ENCODE measurements at places on chromosomes 4 and X.

DNA sequence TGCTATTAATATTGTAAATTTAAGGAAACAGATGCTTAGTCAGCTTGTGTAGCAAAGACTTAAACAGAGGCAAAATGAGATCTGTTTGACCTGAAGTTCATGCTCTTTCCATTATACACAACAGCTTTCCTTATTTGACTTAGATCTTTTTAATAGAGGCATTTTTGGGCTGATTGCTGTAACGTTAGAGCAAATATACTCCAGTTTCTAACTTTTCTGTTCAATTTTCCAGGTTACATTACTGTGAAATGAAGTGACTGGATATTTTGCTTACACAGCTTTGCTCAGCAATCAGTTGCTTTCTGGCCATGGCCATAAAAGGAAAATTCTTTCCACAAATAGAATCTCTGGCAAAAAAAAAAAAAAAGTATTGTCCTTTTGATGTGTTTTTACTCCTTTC lies 146.2 kb downstream of the PCDH7 start:
- DNase-seq, result no peak

DNA sequence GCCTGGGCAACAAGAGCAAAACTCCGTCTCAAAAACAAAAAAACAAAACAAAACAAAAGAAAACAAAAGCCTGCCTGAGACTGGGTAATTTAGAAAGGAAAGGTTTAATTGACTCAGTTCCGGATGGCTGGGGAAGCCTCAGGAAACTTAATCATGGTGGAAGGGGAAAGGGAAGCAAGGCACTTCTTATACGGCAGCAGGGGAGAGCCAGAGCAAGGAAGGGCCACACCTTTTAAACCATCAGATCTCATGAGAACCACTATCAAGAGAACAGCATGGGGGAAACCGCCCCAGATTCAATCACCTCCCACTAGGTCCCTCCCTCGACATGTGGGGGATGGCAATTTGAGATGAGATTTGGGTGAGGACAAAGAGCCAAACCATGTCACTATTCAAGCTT lies 122.2 kb downstream of the UBE2K start:
- no peak for DNase-seq

DNA sequence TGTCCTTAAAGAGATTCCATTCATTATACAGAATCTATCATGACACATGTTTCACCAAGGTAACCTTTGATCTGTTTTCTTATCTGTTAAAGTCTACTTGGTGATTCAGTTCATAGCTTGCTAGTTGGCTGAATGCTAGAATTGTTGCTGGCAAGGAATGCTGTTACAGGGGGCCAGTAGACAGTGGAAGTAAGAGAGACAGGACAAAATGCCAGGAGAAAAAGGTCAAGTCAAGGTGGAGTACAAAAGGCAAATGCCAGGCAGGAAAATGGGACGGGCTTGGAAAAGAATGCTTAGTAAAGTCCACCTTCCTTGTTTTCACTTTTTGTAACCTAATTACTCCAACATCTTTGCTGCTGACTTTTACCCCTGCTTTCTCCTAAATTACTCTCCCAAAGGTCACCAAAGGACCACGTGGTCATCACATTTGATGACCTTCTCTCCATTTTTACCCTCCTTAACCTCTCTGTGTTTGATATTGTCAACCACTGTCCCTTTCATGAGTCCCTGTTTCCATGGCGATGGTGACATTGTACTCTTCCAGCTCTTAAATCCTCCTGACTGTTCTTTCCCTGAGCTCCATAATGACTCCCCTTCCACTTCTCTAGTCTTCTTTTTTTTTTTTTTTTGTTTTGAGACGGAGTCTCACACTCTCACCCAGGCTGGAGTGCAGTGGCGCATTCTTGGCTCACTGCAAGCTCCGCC lies 24.5 kb upstream of the TAPT1 start:
- no peak for DNase-seq

- no peak for DNase-seq
These were observed 376.5 kb upstream of the MAD2L1 start for GRCh38 chr4:120443116-120443515.

- DNase-seq, result no peak
These were observed 300.1 kb upstream of the FTHL17 start for GRCh38 chrX:31371956-31372355.

DNA sequence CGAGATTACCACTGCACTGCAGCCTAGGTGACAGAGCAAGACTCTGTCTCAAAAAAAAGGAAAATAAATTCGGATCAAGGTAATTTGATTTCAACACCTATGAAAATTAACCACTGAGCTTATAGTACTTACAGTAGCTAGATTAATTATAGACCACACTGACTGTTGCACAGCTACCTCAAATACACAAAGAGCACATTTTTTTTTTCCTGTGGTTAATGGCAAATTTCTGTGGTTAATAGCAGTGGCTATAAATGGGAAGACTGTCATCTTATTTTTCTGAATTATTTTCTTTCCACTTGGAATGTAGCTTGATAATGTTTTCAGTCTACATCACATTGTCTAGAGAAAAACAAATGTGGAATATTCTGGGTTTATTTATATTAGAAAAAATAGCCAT lies 1661.6 kb upstream of the PCDH7 start:
- peak; percentile 68 for DNase-seq

- DNase-seq, result no peak
These were observed 103.9 kb upstream of the AFAP1 start for GRCh38 chr4:8043596-8043995.

DNA sequence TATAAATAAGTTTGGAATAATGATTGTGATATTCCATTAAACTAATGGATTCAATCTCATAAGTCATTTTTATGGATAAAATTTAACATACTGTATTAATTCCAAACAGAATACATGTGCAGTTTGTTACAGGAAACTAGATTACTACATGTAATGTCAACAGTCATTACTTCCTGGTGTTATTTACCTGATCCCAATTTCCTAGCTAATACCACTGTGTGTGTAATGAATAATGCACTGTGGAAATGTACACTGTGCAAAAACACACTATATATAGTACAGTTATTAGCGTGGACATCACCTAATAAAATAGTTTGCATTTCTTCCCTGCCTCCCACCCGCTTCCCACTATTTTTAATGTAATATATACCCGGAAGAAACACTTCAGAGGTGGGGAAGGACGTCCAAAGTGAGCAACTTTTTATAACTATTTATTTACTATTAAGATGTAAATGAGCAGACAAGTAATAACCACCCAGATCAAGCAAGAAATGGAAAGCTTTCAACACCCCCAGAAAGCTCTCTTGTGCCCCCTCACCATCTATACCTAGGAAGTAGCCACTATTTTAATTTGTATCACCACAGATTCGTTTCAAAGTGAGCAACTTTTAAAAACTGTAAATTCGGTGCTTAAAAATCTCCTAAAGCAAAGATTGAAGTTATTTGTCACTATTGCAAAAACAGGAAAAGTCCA lies 219.1 kb downstream of the THOC2 start:
- DNase-seq, result no peak

DNA sequence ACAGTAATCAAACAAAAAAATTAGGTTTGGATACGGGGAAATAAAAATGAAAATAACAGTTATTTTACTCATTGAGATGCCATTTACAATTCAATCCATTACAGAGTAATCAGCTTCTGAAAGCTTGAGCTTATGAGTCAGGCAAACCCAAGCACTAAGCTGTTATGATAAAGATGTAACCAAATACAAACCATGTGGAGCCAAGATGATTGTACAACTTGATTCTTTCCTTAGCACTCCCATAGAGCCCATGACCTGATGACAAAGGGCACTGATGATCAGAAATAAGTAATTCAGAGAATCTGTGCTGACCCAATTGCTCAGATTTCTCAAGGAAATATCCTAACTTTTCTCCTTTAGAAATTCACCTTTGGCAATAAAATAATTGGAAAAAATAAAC lies 40.5 kb upstream of the PRKG2 start:
- no peak for DNase-seq

DNA sequence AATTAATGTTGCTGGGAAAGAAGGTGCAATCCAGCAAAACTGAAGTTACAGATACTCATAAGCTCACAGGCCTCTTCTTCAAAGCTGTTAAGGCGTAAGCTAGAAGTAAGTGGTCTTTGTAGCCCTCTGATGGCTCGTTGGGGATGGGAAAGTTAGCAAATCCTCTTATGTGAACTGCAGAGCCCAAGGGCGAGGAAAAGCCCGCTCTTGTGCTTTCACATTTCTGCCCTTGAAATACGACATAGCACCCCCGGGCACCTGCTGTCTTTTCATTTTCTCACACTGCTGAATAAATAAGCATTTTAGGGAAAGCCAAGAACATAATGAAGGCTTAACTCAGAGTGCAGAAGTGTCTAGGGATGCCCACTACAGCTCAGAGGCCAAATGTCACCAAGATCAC lies 73.1 kb upstream of the SORBS2 start:
- DNase-seq, result no peak

GRCh38 chrX:154761977-154762536 lies 607 bp upstream of the DKC1 start:
- DNase-seq, result no peak

- no peak for DNase-seq
These were observed 262.7 kb downstream of the PTTG2 start for GRCh38 chr4:38222892-38223291.

DNA sequence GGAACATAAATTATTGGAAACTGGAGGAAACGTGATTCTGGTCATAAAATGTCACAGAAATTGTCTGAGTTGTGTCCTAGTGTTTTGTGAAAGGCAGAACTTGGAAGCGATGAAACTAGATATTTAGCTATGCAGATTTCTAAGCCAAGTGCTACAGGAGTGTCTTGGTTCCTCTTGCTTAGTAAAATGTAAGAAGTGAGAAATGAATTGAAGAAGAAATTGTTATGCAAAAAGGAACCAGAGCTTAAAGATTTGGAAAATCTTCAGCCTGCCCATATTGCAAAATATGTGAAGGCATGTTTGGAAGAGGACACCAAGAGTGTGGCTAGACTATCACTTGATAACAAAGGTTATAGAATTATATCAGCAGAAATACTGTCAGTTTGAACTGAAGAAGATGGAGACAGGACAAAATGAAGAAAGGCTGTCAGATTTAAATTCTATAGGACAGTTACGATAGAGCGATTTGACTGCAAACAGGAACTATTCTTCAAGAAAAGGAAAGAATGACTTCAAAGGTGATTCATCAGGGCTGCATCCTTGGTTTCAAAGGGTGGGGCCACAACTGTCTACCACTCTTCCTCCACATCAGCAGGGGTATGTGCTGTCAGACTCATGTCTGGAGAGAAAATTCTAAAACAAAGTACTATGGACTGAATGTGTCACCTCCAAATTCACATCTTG lies 9.4 kb upstream of the CDS1 start:
- DNase-seq, result no peak

DNA sequence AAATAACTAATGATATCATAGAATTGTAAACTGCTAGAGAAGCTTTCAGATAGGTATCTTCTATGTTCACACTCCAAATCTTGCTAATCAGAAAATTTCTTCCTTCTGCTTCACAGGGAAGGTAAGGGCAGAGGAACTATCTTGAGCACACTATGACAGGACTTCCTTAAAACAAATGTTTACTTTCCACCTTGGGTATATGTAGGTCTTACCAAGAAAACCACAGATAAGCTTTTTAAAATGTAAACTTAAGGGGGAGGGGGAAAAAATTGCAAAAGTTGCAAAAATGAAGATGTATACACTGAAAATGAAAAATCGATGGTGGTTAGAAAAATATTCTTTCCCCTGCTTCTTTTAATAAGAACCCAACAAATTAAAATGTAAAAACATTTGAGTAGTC lies 30.9 kb downstream of the YTHDC1 start:
- no peak for DNase-seq

DNA sequence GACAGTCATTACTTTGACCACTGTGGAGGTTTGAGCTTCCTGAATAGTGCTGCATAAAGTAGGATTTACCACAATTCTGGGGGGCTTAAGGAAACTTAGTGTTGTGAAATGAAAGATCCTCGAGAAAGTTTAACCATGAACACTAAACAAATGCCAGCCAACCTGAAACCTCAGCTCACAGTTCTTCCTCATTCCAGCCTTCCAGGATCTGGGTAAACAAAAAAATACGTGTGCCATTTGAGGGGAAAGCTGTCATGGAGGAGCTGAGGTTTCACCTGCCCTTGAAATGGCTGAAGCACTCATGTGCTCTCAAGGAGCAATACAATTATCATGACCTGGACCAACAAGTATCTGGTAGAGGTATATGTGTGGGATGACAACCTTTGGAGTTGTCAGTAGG lies 142.7 kb downstream of the NPNT start:
- no peak for DNase-seq

DNA sequence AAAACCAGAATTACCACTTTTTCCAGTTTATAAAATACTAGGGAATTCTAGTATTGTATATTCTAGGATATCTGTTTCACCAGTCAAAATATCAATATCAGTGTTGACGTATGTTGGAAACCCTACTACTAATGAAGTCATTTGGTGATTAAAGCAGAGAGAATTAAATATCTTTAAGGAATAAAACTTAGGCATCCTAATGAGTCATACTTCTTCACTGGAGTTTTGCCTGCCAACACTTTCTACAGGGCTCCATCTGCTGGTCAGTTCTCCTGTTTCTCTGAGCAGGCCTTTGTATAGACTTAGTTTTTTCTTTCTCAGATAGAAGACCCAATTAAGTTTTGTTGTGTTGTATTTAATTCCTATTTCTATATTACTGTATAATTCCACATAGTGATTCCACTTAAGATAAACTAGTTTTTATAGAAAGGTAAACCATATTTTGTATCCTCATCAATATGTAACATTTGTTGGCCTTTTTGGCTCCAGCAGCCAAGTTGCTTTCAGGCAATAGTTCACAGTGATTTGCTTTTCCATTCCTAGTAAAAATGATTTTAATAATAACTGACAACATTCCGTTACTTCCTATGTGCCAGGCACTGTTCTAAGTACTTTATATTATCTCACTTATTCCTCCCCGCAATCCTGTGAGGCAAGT lies 3.5 kb downstream of the AP1AR start:
- peak; percentile 69 for DNase-seq

- no peak for DNase-seq
These were observed 52.5 kb upstream of the TADA2B start for GRCh38 chr4:6990661-6991060.

- peak; percentile 26 for DNase-seq
These were observed 1.6 kb downstream of the OTUD4 start for GRCh38 chr4:145178740-145179280.

- DNase-seq, result no peak
These were observed 30.2 kb upstream of the GRIA3 start for GRCh38 chrX:123153846-123154335.

- no peak for DNase-seq
These were observed 40.5 kb downstream of the FABP2 start for GRCh38 chr4:119281393-119281792.

- no peak for DNase-seq
These were observed 66.8 kb downstream of the RTL9 start for GRCh38 chrX:110425222-110426154.

DNA sequence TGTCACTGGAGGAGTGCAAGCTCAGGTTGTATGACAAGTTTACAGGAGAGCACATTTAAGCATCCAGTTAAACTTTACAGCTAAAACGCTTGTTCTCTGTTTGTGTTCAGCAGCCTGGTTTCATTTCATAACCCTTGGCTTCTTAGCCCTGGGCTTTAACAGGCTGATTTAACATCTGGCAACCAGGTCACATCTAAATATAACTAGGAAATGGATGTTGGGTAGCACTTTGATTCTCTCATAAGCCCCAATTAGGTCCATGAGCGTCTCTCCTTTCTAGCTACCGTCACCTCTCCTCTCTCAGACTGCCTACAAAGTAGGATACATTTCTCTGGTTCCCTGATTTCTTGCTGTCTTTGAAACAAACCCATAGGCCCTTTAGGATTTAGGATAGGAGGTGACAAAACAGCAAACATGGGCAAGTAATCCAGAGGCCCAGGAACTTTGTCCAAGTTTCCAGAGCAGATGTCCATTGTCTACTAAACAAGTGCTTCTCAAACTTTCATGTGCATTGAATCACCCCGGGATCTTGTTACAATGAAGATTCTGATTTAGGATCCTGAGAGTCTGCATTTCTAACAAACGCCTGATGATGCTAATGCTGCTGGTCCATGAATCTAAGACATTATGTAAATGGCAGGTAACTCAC lies 22.5 kb downstream of the OTUD6A start:
- DNase-seq, result no peak
